T1000 (cell line): ENCODE measurements at places on chromosomes 12 and 14.
A peak's percentile ranks its signal among the peaks of the same experiment; 100 is the strongest.

GRCh38 chr14:104475256-104475655 is 104.3 kb upstream of the C14orf180 start:
- no peak for DNase-seq

DNA sequence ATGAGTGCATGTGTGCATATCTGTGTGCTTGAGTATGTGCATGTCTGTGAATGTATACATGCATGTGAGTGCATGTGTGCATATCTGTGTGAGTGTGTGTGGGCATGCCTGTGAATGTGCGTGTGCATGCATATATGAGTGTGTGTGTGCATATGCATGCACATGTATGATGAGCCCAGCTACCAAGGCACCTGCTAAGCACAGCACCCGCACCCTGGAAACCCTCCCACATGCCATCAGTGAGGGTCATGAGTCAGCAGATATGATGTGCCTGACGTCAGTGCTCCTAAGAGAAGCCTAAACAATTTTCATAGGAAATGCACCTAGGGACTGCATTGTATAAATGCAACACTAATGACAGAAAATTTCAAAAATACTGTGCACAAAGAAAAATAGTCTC is 151.1 kb downstream of the KIF26A start:
- no peak for DNase-seq

DNA sequence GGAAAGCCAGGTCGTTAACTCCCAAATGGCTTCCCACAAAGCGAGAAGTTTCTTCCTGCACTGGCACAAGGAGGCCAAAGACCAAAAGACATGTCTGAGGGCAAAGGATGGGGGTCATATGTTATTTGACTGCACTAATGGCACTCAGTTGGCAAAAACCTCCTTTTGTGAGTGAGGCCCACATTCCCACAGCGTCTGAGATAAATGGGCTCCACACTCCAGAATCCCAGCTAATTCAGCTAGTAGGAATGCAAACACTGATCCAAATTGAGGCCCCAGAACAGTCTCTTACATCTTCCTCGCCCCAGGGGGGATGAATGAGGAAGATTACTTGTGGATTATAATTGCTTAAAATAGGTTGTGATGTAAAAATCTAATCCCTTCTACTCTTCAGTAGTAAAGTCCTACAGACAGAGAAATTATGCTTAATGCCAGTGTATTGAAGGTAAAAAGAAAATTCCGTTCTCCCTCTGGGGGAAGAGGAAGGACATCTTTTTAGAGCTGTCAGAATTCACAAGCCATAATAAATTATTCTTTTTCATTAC is 86.4 kb upstream of the PIWIL1 start:
- DNase-seq, result no peak

DNA sequence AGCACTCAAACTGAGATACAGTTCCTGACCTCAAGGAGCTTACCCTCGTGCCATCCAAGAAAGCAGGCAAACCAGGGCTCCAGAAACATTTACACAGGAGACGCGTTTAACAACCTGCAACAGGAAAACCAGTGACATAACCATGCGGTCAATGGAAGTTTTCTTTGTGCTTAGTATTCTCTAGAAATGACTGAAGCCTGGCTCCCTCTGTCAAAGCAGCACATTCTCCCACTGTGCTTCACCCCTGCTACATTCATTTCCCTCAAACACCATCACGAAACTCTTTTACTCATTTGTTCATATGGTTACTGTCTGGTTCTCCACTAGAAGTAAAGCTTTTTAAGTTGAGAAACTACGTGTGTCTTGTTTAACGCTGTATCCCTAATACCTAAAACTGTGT is 161.3 kb upstream of the CCND2 start:
- DNase-seq, result no peak

DNA sequence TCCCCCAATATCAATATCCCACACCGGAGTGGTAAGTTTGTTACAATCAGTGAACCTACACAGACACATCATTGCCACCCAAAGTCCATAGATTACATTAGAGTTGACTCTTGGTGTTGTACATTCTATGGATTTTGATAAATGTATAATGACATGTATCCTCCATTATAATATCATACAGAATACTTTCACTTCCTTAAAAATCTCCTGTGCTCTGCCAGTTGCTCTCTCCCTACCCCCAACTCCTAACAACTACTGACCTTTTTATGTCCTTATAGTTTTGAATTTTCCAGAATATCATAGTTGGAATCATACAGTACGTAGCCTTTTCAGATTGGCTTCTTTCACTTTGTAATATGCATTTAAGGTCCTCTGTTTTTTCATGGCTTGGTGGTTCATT is 48.4 kb downstream of the SLC4A8 start:
- DNase-seq, result no peak

- DNase-seq, result no peak
These were observed 35.9 kb upstream of the PWP1 start for GRCh38 chr12:107649661-107650061.

- no peak for DNase-seq
These were observed 23.4 kb upstream of the MAP3K9 start for GRCh38 chr14:70832561-70833305.

DNA sequence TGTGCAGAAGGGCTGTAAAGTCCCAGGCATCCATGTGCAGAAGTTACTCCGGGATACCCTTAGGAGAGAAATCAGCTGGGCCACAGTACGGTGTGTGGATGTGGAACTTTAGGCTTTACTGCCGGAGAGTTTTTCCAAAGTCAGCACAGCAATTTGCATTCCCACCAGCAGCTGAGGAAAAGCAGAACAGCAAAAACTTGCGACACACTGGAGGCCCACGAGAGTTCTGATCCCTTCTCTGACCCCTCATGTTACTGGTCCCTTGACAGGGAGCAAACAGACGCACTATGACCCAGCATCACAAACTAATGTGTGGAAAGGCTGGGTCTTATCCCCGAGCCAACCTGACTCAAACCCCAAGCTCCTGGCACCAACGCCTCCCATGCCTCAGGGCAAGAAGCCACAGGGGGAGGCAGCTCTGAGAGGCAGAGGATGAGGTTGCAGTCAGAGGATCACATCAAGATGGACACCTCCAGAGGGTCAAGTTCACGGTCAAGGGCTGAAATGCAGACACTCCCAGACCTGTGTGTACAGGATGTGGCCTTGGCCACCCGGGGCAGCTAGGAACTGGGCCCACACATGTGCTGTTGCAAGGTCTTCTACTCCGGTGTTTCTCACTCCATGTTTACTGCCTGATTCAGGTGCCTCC is 38.6 kb downstream of the CCDC88C start:
- DNase-seq, result peak; percentile 7

DNA sequence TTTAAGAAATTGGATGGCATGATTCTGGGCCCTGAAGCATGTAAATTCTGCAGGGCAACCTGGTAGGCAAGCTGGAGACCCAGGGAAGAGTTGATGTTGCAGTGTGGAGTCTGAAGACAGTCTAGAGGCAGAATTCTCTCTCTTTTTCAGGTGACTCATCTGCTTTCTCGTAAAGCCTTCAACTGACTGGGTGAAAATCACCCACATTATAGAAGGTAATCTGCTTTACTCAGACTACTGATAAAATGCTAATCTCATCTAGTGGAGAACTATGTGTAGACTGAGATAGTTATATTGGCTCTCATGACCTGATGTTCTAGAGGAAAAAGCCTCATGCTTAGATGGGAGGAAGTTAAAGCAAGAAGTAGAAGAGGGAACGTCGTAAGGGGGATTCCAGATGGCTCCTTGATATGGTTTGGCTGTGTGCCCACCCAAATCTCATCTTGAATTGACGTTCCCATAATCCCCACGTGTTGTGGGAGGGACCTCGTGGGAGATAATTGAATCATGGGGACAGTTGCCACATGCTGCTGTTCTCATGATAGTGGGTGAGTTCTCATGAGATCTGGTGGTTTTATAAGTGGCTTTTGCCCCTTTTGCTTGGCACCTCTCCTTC is 723.8 kb downstream of the BCL11B start:
- no peak for DNase-seq

DNA sequence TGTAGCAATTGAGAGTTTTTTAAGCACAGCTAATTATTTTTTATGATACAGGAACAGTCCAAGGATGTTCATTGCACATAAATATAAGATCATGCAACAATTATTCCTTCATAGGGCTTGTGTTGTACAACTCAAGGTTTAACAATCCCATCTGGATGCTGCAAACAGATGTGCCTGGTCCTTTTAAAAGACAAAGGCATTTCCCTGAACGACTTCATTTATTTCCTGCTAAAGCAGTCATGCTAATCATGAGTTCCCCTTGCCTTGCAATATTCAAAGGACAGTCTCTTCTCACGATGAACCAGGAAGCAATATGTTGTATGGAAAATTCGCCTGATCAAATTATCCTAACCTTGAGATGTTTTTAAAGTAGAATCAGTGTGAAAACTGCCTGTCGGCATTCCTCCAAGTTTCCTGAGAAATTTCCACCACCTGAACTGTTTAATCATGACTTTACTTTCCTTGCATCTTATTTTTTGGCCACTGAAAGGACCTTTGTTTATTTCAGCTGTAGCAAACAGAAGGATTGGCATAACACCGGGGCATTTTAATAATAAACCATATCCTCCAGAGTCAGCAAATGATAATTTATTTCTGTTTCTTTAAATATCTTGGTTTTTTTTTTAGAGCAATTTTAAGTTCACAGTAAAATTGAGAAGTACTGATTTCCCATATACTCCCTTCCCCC is 33.9 kb upstream of the TSPAN8 start:
- DNase-seq, result no peak

- DNase-seq, result peak; percentile 32
These were observed 82.7 kb downstream of the C14orf132 start for GRCh38 chr14:96121660-96122395.

DNA sequence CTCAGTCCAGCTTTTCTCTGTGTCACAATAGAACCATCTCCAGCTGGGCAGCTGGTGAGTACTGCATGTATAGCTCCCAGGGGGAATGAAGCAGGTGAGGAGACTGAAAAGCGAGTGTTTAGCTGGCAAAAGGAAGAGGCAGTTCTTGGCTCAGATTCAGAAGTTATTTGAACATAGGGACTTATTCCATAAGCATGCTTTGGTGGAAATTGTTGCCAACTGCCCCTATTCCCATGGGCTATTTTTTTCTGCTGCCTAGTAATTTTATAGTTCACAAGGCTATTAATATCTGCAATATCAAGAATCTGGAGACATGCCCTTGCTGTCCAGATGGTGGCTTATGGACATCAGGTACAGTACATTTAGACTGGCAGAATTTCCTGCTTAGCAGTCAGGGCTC is 1112.7 kb downstream of the LRFN5 start:
- no peak for DNase-seq

GRCh38 chr12:80044694-80045046 is 54.7 kb upstream of the OTOGL start:
- no peak for DNase-seq

DNA sequence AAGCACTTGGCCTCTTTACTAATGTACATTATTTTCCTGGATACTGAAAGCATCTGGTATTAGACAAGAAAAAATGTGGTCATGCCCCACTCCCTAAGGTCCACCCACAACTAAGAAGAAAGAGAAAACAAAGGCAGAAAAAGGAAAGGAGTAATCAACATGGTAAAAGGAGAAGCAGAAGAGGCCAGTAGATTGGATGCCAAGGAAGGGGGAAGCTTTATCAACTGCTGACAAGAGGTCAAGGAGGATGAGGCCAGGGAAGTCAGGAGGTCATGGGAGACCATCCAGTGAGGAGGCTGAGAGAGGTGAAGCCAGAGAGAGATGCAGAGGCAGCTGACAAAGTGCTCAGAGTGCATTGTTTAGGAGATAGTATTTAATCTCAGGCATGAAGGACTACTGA is 383.5 kb downstream of the ZFP36L1 start:
- no peak for DNase-seq

DNA sequence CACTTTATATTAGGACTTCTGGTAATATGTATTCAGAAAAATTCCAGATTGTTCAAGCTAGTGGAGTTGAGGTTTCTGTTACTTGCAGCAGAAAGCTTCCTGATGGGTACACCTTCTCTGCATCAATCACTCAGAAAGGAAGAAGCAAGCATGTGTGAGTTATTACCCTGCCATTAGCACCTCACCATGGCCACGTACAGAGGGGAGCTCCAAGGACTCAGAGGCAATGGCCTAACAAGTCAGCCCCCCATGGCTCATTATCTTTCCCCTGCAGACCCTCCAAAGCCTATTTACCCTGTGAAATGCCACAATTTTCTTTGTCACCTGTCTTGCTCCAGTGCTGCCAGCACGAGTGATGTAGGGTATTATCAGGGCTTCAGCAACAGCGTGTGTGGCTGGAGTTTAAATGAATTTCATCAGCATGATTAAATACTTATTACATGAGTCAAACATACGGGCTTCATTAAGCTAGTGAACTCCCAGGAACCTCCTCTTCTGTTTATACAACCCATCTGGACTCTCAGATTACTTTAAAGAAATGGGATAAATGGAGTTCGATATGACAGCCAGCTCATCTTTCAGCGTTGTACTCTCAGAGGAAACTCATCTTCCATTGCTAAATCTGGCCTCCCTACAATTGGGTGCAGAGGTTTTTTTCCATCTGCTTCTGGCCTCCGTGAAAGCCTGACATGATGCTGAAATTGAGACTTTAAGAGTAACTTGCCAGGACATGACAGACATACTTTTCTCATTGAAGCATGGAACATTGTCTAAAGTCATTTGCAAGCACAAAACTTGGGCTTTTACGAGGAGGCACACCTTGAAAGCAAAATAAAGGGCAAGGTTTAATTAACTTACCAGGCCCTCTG is 135.9 kb downstream of the TMEM30B start:
- DNase-seq, result no peak

GRCh38 chr14:72906316-72906715 is 12.4 kb upstream of the DPF3 start:
- DNase-seq, result no peak

DNA sequence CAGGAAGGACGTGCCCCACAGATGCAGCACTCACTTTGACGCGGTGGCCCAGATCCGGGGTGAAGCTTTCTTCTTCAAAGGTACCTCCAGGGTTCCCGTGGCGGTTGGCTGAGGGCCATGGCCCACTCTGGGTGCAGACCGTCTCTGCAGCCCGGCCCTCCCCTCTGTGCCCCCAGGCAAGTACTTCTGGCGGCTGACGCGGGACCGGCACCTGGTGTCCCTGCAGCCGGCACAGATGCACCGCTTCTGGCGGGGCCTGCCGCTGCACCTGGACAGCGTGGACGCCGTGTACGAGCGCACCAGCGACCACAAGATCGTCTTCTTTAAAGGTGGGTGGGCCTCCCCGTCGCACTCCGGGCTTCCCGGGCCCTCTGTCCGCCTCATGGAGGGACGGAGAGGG is 16.9 kb downstream of the MMP17 start:
- no peak for DNase-seq

DNA sequence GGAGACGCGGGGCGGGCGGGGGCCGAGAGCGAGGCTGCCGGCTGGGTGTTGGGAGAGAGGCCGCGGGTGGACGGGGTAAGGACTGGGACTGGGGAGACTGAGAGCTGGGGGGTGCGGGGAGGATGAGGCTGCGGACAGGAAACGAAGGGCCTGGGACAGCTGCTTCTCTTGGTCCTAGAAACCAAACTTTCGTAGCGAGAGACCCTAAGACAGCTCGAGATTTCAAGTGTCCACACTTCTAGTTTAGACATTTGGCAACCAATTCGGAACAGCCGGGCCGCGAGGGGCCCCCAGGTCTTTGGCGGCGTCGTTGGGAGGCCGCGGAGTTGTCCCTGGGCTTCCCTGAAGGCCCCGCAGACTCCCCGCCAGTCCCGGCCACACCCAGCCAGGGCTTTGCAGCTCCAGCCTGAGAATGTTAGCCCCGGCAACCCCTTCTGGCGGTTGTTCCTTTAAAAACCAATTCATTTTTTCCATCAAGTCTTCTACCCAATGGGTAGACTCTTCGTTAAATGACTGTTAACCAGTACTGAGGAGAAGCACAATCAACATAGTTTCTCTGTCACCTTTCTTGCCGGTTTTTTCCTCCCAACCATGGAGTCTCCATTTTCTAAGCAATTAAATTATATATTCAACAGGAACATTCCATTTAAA is 11.5 kb downstream of the NKX2-1 start:
- DNase-seq, result no peak
